Type B pancreatic cell (in vitro differentiated cells): ENCODE measurements at places on chromosomes 12 and 14.
A peak's percentile ranks its signal among the peaks of the same experiment; 100 is the strongest.

GRCh38 chr12:55715833-55716581 lies at the start of gene BLOC1S1:
Gene BLOC1S1, plus strand, starts transcription at chr12:55716046. Its CDS starts 6 bp downstream, at chr12:55716052.
- DNase-seq: peak; percentile 95

DNA sequence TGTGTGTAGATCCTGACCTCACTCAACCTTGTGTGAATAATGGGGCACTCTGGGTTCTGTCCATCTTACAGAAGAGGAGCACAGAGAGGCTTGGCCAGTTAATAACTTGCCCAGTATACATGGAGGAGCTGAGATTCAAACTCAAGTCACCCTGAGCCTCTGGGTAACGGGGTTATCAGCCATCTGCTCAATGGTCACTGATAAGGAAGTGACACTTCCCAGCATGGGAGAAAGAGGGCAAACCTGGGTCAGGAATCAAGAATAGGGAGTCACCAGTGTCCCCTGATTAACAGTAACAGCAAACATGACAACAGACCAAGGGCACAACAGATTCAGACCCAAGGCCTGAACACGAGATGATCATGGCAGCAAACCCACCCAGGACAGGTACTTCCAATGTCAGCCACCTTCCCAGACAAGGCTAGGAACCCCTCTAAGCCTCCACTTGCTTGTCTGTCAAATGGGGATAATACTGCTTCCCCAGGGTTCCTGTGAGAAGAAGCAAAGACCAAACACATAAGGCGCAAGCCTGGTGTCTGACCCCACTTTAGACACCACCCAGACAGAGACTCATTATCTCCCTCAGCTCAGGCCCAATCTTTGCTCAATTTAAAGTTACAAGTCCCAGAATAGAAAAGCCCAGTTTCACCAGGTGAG lies 3.6 kb downstream of the CCDC85C start:
- DNase-seq: no peak

DNA sequence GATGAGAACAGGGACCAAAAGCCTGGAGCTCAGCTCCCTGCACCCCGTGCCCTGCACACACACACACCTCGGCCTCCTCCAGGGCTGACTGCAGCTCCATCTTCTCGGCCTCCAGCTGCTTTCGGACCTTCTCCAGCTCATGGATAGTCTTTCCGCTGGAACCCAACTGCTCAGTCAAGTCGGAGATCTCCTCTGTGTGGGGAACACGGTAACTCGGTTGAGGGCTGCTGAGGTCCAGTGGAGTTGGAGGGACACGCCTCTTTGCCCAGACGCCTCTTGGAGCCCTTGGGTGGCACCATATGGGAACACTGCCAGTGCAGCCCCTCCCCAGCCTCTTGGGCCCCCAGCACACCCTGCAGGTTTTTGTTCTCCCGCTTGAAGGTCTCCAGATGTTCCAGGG lies 8.7 kb upstream of the MYH6 start:
- DNase-seq: no peak

- no peak for DNase-seq
These were observed 96.6 kb downstream of the CDK17 start for GRCh38 chr12:96303653-96304052.

GRCh38 chr12:90622431-90622830 lies 332.5 kb downstream of the CCER1 start:
- no peak for DNase-seq
